Activated CD8-positive, alpha-beta memory T cell treated with anti-CD3 and anti-CD28 coated beads for 24 hours (primary cell): ENCODE measurements at places on chromosomes 4 and X.

DNA sequence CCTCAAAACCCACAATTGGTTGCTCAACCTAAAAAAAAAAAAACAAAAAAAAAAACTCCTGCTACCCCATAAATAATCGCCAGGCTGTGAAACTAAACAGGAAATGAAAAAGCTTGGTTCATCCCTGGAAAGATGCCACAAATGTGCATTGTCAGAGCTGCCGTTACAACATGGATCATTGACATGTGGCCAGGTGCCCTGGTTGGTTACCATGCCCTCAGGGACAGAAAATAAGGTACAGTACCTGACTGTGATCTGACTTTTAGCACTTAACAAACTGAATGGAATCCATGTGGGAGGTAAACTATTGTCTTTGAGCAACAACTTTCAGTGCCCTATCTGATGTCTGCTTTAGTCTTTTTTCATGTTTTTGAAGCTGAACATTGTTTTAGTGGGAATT, 118.0 kb upstream of the RPL34 start:
- DNase-seq = no peak

DNA sequence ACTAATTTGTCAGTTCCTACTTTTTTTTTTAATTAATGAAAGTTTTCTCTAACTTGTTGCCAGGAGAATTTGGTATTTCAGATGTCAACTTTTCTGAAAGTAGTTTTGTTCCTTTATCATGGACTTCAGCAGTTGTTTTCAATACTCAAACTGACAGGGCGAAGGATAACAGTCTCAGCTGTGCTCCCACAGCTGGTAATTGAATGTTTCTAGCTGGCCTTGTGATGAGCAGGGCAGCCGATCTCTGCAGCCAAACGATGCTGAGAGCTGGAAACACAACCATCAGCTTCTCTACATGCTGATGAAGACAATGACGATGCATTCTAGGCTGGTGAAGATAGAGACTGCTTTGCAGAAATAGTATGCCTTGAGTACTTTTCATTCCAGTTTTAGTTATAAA, 130.0 kb upstream of the MAP9 start:
- DNase-seq = no peak

DNA sequence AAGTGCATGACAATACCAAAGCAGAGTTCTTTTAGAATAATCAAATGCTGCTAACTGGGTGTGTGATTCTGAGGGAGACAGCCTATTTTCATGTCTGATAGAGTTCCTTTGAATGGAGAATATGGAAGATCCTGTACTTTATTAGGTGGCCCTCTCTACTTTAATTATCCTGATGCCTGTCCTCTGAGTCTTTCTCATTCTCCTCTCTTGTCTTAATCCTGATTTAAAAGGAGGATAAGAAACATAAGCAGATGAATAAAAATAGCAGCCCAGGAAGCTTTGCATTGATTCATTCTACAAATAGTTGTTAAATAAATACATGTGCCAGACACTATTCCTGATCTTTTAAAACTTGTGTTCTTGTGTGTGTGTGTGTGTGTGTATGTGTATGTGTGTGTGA, 387.3 kb downstream of the SPRY1 start:
- DNase-seq = no peak

- no peak for DNase-seq
These were observed 320.6 kb downstream of the ARHGAP10 start for GRCh38 chr4:148052448-148052847.

- DNase-seq = no peak
These were observed 41.5 kb upstream of the PTCHD1 start for GRCh38 chrX:23292988-23293651.

GRCh38 chr4:84497504-84498202, 1.4 kb downstream of the NKX6-1 start:
- DNase-seq = no peak

- no peak for DNase-seq
These were observed 29.1 kb downstream of the PFKFB1 start for GRCh38 chrX:54964766-54965497.

GRCh38 chr4:5889002-5889696, 3.7 kb downstream of the CRMP1 start:
- no peak for DNase-seq

DNA sequence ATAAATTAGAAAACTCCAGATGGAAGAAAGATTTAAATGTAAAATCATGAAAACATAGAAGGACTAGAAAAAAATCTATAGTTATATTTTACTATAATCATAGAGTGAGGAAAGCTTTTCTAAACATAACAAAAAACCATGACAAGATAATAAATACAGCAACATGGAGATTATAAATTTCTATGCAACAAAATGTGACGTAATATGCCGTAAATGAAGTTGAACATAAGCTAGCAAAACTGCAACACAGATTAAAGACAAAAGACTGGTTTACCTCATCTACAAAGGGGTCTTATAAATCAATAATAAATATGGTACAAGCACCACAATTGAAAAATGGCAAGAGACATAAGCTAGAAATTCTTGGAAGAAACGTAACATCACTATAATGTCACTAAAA, 140.4 kb downstream of the C4orf33 start:
- no peak for DNase-seq
